ENCODE measurements at places on chromosomes 2 and 18. TPM values are rescaled to one million over a fixed set of nuclear protein-coding genes. Genes with fewer than 3 reads are reported as not detected.

NYAP2 gene
- not detected for total RNA-seq

CLEC4F gene
- total RNA-seq = not detected

NCKAP5 gene
- total RNA-seq = 5.5 TPM

SF3B6 gene
- total RNA-seq = 57.8 TPM

UPP2 gene
- total RNA-seq = not detected

MAP3K19 gene
- total RNA-seq = 1.1 TPM

CXCR1 gene
- total RNA-seq = 0.37 TPM

CYTIP gene
- 17.4 TPM for total RNA-seq

RBFA gene
- 12.8 TPM for total RNA-seq

D2HGDH gene
- 78.2 TPM for total RNA-seq

PTGR3 gene
- total RNA-seq = 10.4 TPM

SLC23A3 gene
- 4.1 TPM for total RNA-seq

FOXI3 gene
- not detected for total RNA-seq

FAM124B gene
- 6.4 TPM for total RNA-seq

ZNF397 gene
- 45.5 TPM for total RNA-seq
